ENCODE measurements at places on chromosomes 1 and 21.

DNA sequence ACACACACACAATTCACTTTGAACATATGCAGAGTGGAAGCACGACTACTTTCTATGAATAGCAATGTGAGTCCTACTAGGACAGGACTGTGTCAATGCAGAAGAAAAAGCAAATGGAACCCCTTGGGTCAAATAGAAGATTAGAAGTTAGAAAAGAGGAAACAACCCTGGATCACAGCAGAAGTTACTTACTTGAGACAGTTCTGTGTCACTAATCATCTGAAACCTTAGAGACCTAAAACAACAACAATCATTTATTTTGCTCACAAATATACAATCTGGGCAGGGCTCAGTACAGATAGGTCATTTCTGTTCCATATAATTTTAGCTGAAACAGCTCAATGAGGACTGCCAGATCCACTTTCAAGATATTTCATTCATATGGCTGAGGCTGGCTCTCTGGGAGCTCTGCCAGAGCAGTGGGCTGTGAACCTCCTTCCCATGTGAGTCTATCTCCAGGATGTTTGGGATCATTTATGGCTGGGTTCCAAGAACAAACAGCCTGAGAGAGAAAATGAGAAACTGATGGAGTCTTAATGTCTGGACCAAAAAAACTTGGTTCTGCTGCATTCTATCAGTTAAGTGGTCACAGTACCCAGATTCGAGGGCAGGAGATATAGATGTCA is 42.5 kb upstream of the IL10 start:
- no peak for DNase-seq

DNA sequence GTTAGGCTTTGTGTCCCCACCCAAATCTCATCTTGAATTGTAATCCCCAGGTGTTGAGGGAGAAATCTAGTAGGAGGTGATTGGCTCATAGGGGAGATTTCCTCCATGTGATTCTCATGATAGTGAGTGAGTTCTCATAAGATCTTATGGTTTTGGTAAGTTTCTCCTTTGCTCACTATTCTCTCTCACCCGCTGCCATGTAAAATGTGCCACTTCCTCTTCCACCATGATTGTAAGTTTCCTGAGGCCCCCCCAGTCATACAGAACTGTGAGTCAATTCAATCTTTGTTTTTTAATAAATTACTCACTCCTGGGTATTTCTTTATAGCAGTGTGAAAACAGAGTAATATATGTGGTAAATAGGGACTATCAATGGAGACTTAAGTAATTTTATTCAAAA is 434.5 kb upstream of the OLFM3 start:
- no peak for DNase-seq

- DNase-seq = no peak
These were observed 11.3 kb downstream of the ADARB1 start for GRCh38 chr21:45085700-45086099.

GRCh38 chr21:19776076-19776475 is 1222.1 kb upstream of the NCAM2 start:
- DNase-seq = no peak

DNA sequence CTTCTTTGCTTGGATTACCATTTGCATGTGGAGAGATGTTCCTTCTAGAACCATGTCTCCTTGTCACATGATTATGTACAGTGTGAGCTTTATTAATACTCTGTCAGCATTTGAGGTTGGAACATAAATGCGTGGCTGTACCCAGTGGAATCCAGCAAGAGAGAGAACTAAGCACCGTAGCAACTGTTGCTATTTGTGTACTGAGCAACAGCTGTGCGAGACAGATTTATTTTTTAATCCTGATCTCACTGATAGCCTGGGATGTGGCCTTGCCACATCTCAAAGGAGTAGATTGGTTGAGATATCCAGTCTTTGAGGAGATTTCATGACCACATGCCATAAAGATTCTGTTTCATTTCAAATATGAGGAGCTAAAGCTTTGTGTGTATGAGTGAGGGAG is 43.4 kb downstream of the KIF1B start:
- DNase-seq = no peak

DNA sequence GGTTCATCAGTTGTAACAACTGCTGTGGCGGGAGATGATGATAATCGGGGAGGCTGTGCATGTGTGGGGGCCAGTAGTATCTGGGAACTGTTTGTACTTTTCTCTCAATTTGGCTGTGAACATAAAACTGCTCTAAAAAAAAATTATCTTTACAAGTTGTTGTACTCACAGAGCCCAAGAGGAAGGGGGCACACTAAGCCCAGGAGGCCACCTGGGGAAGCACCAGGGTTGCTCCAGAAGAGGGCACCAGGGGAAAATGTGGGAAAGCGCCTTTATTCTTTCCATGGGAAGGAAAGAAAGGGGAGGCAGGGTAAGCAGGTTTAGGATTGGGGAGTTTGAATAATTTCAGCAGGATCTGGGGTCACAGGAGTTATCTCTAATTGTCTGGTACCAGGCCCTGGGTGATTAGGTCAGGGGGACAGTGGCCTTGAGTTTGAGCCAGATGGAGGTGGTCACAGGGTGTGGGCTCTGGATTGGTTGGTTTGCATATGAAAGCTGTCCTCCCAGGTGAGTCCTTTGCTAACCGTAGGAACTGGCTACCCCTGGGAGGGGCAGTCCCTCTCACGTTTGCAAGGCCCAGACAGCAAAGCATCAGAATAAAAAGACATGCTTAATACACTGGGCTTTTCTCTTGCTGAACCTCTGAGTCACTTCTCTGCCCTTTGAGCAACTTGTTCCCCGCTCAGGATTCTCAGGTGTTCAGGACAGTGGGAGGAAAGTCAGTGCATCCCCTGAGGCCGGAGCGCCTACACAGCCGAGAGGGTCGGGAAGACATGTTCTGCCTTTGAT is 11.2 kb downstream of the MYOC start:
- DNase-seq = no peak

DNA sequence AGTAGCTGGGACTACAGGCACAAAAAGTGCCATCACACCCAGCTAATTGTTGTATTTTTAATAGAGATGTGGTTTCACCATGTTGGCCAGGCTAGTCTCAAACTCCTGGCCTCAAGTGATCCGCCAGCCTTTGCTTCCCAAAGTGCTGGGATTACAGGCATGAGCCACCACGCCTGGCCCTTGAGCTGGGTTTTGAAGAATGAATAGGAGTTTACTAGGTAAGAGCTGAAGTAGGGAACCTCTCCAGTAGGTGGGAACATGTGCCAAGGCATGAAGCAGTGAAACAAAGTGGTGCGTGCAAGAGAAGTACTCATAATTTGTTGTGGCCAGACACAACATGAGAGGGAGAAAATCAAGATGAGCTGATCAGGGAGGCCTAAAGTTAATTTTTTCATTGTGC is 55.8 kb downstream of the MAST2 start:
- no peak for DNase-seq

- no peak for DNase-seq
These were observed 40.3 kb downstream of the ACP6 start for GRCh38 chr1:147630022-147630421.

DNA sequence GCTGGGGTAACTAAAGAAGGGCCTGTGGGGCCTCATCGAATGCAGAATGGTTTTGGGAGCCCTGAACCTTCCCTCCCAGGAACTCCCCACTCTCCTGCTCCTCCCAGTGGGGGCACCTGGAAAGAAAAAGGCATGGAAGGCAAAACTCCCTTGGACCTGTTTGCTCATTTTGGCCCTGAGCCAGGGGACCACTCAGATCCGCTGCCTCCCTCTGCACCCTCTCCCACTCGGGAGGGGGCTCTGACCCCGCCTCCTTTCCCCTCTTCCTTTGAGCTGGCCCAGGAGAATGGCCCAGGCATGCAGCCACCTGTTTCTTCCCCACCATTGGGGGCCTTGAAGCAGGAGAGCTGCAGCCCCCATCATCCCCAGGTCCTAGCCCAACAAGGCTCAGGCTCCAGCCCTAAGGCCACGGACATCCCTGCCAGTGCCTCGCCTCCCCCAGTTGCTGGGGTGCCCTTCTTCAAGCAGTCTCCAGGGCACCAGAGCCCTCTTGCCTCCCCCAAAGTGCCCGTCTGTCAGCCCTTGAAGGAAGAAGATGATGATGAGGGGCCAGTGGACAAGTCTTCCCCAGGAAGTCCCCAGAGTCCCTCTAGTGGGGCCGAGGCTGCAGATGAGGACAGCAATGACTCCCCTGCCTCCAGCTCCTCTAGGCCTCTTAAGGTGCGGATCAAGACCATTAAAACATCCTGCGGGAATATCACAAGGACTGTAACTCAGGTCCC is 4.7 kb downstream of the ZNF687 start:
- no peak for DNase-seq

- no peak for DNase-seq
These were observed 8.0 kb upstream of the THEMIS2 start for GRCh38 chr1:27864264-27864895.

GRCh38 chr1:168301664-168302320 is 21.1 kb downstream of the TBX19 start:
- DNase-seq = no peak

DNA sequence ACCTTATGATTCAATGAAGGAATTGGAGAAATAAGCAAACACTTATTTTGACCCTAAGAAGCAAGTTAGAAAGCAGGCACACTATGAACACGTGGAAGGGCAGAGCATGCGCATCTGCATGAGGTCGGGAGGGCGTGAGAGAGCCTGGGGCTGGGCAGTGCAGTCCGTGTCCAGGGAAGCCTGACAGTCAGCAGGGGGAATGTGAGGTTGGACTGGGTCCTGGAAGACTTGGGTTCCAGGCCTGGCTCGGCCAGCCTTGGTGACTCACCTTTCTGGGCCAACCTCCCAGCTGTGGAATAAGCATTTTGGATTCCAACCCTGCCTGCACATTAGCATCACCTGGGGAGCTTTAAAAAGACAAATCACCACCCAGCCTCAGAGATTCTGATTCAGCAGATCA is 26.6 kb upstream of the LMX1A start:
- no peak for DNase-seq

- no peak for DNase-seq
These were observed 4.8 kb downstream of the FAM131C start for GRCh38 chr1:16068356-16069270.

DNA sequence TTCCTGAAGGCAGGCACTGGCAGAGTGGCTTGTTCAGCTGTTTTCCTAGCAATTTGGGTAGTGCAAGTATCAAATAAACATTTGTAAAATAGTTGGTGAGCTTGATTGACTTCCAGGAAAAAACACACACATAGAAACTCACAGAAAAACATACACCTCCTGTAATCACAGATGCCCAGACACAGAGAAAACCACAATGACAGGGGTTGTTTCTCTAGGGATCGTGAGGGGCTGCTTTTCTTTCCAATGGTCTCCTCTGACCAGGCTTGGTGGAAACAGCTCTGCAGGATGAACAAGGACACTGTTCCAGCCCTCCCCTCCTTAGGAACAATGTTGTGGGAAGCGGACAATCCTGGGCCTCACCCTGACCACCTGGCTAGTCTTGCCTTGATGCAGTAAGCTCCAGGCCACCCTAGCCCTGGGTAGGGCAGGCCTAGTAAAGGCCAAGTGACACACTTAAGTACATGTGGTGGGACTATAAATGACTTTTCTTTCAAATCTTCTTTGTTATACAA is 142.5 kb upstream of the HMGB4 start:
- DNase-seq = no peak

GRCh38 chr21:33293811-33294216 is 27.6 kb downstream of the IL10RB start:
- DNase-seq = no peak

DNA sequence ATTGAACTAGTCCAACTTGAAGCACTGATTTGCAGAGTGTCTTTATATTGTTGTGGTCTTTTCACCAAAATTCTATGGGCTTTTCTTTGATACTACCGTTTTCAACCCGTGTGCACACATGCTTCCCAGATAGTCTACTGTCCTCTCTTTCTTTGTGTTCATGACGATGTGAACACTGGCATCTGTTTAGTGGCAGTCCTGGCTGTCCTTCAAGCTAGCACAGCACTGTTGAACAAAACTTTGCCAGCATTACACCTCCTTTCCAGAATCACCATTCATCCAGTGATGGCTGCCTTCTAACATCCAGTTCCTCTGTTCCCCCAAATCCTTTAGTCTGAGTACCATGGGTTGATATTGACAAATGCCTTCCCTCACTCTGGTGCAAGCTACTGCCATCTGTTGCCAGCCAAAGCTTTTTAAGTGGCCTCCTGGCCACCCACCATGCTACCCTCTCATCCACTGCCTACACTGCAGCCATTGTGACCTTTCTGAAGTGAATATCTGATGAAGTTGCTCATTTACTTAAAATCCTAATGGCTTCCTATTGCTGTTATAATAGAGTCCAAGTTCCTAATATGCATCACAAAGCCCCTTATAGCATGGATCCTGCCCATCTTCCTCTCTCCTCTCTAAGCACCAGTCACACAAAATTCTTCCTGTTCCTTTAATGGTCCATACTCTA is 94.3 kb downstream of the NIBAN1 start:
- DNase-seq = no peak

GRCh38 chr1:189970331-189971230 is 507.1 kb downstream of the BRINP3 start:
- DNase-seq = no peak

DNA sequence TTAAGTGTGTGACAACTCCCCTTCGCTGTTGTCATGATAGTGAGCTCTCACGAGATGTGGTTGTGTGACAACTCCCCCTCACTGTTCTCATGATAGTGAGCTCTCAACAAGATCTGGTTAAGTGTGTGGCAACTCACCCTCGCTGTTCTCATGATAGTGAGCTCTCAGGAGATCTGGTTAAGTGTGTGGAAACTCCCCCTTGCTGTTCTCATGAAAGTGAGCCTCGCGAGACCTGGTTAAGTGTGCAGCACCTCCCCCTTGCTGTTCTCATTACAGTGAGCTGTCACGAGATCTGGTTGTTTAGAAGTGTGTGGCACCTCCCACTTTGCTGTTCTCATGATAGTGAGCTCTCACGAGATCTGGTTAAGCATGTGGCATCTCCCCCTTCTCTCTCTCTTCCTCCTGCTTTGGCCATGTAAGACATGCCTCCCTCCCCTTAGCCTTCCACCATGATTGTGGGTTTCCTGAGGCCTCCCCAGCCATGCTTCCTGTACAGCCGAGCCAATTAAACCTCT is 25.1 kb upstream of the LSS start:
- DNase-seq = no peak

DNA sequence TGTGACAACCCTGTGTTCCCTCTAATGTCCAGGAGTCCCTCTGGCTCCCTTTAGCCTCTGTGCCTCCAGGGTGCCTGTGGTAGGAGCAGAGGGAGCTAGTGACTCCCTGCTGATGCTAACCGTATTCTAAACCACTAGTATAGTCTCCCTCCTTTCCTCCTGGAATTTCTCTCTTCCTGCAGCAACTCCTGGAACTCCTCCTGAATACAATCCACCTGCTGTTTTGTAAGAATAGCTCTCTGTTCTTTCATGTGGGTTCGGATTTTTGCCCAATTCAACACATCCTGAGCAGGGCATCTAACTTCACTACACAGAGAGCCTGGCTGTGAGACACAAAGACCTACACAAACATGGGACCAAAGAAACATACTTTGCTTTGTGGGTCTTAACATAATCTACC is 107.9 kb downstream of the RUNX1 start:
- no peak for DNase-seq

GRCh38 chr1:111015222-111015621 is 51.5 kb upstream of the LRIF1 start:
- no peak for DNase-seq

GRCh38 chr1:89894210-89895201 is 73.7 kb downstream of the LRRC8D start:
- no peak for DNase-seq

- DNase-seq = no peak
These were observed 1.1 kb downstream of the F5 start for GRCh38 chr1:169585181-169585580.

- no peak for DNase-seq
These were observed 92.2 kb downstream of the TBX19 start for GRCh38 chr1:168372861-168373371.
